ENCODE measurements at places on chromosomes 1 and 21.
A peak's percentile ranks its signal among the peaks of the same experiment; 100 is the strongest.

GRCh38 chr1:208923946-208924720 lies 659.4 kb upstream of the CAMK1G start:
- DNase-seq: no peak

- DNase-seq: no peak
Measured at GRCh38 chr1:119911775-119912174, 15.5 kb upstream of the ADAM30 start.

GRCh38 chr1:17119773-17120480 lies 676 bp upstream of the PADI2 start:
- no peak for DNase-seq

GRCh38 chr1:109617291-109617801 lies 2.1 kb downstream of the GNAT2 start:
- no peak for DNase-seq

GRCh38 chr1:161137881-161138280 lies 5.4 kb upstream of the DEDD start:
- no peak for DNase-seq

GRCh38 chr21:28615276-28615675 lies 377.4 kb downstream of the LTN1 start:
- no peak for DNase-seq

- no peak for DNase-seq
Measured at GRCh38 chr1:156709757-156710489, 4.5 kb upstream of the CRABP2 start.

DNA sequence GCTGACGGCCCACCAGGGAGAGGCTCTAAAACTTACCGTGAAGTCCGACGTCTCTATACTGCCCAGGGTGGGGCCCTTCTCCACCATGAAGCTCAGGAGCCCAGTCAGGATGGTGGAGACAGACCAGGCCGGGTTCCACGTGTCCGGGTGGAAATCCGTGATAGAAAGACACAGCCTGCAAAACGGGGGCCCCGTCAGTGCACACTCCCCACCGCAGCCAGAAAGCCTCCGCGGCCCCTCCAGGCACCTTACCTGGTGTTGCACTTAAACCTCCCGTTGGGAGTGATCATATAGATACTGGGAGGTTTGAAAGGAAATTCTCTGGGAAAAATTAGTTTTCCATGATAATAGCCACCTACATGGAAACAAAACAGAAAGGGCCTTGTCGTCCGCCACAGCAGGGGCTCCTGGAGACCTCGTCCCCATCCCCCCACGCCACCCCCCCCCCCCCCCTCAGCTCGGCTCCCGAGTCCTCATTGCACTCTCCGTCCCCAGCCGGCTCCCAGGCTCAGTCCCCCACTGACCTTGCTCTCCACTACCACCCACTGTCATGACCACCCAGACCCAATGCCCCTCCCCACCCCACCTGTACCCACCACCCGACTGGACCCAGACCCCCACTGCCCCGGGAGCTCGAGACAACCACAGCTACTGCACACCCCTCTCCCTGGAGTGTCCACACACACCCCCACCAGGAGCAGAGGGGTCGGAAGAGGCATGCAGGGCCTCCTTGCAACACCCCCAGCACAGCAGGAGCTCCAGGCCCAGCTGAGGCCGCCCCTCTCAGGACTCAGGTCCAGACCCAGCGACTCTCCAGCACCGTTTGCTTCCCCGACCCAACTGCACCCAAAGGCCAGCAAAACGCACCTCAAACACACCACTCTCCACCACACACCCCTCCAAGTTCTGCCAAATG lies 10.7 kb upstream of the C1QTNF12 start:
- no peak for DNase-seq

GRCh38 chr1:62688687-62689085 lies 500 bp upstream of the DOCK7 start:
- no peak for DNase-seq

GRCh38 chr21:24208562-24209260 lies 1398.6 kb downstream of the MRPL39 start:
- DNase-seq: no peak

DNA sequence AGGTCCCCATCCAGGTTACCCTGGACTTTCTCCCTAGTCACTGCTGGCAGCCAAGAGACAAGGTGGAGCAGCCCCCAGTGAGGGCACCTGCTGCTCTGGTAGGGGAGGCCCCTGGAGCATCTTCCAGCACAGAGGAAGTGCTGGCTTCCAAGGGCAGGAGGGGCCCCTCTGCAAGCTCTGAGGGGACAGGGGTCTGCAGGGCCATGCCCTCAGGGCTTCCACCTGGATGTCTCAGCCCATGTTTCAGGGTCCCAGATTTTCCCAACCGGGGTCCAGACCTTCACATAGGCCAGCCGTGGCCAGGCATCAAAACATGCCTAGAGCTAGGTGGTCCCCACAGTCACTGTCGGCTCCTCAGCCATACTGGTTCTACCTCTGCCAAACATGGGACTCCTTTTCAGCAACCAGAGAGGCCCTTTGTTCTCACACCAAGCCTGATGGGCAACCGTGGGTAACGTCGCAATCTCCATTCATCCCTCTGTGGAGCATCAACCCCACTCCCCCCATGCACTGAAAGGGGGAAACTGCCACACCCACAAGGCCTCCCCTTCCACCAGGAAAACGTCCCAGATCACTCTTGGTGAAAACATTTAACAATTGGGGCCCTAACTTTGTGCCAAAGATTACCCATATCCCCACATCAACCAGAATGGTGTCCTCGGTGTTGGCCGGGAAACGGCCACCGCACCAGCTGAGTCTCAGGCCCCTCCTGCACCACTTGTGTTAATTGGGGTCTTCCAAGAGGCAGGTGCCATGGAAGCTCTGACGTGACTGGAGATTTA lies 1.9 kb upstream of the COL6A2 start:
- DNase-seq: no peak

DNA sequence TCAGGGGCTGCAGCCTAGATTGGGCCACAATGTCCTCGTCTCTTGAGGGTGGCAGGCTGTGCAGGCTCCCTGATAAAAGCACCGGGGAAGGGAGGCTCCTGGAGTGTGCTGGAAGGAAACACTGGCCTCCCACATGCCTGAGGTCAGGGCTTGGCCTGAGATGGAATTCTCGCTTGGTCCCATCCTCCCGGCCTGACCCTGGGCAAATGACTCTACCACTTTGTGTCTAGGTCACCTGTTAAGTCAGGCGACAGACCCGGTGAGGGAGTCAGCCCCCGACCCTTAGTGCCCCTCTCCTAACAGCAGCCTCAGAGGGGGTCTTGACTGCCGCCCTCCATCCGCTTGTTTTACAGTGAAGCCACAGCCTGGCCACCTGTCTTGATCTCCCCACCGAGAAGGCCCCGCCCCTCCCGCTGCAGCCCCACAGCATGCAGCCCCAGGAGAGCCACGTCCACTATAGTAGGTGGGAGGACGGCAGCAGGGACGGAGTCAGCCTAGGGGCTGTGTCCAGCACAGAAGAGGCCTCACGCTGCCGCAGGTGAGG lies 2.5 kb downstream of the SMIM1 start:
- no peak for DNase-seq

- no peak for DNase-seq
Measured at GRCh38 chr1:203527013-203527412, 33.1 kb downstream of the OPTC start.

DNA sequence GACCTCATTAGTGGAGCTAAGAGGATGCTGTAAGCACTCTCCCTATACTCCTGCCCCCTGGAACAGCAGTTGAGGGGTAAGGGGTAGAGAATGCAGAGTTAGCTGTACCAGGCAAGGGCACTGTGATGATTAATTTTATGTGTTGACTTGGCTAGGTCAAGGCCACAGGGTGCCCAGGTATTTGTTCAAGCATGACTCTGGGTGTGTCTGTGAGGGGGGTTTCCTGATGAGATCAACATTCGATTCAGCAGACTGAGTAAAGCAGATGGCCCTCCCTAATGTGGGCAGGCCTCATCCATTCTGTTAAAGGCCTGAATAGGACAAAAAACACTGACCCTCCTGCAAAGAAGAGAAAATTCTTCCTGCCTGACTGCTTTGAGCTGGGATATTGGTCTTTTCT lies 110.8 kb downstream of the KCND3 start:
- no peak for DNase-seq

GRCh38 chr1:4724695-4725250 lies 70.4 kb downstream of the AJAP1 start:
- no peak for DNase-seq

DNA sequence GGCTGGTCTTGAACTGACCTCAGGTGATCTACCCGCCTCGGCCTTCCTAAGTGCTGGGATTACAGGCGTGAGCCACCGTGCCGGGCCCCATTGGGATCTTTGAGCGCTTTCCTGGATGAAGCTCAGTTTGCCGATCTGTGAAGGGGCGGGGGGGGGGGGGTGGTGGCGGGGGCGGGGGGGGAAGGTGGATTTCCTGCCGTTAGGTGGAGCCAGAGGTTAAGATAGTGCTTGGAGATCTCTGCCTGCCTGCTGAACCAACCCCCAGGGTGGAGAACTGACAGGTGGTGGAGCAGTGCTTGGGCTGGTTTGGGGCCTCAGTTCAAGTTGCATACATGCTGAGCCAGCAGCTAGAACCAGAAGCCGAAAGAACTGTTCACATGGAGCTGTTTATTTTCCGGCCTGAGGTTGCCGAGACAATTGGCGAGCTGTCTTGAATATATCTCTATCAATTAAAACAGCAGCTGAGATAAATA lies 1.7 kb downstream of the TMCC2 start:
- peak; percentile 56 for DNase-seq

DNA sequence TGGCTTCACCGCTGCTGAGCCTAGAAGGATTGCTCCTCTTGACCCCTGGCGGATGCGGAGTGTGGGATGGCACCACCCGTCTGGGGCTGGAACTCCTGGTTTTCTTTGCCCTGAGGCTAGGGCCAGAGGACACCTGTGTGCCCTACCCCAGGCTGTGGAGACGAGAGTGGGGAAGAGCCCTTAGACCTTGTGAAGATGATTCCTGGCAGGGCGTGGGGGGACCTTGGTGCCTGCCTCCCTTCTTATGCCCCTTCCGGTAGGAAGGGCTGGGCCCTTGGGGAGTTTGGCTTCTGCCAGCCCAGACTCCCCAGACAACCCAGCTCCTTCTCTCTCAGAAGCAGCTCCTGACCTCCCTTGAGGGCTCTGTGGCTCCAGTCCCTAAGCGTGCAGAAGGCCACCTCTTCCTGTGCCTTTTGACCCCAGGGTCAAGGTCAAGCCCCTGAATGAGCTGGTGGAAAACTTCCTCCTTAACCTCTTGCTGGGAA lies 891 bp downstream of the RPS6KA1 start:
- no peak for DNase-seq

- no peak for DNase-seq
Measured at GRCh38 chr1:219629296-219629880, 16.5 kb upstream of the ZC3H11B start.

- DNase-seq: no peak
Measured at GRCh38 chr1:89966656-89967055, 28.3 kb upstream of the ZNF326 start.

DNA sequence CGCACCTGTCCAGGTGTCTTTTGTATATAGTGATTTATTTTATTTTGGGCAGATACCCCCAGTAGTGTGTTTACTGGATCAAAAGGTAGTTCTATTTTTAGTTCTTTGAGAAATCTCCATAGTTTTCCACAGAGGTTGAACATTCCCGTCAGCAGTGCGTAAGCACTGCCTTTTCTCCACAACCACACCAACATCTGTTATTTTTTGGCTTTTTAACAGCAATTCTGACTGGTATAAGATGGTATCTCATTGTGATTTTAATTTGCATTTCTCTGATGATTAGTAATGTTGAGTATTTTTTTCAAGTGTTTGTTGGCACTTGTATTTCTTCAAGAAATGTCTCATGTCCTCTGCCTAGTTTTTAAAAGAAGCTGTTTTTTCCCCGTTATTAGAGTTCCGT lies 39.2 kb downstream of the FOXJ3 start:
- DNase-seq: no peak

DNA sequence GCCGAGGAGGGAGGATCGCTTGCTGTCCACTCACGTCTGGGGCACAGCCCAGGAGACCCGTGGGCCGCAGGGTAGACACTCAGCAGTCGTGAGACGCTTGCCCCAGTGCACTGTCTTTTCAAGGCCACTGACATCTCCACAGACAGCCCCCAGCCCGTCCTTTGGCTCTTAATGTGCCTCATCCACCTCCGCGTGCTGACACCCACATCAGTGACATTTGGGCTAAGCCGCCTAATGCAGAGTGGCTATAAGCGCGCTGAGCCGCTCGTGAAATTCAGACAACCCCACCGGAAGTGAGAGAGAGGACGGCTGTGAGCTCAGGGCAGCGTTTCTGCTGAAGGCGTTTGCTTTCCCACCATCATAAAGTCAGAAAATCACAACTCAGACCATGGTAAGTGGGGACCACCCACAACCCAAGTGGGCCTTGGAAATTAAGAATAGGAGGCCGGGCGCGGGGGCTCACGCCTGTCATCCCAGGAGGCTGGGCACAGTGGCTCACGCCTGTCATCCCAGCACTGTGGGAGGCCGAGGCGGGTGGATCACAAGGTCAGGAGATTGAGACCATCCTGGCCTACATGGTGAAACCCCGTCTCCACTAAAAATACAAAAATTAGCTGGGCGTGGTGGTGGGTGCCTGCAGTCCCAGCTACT lies 8.4 kb downstream of the SLC35E2B start:
- DNase-seq: no peak

Data from activated CD4-positive, alpha-beta T cell treated with anti-CD3 and anti-CD28 coated beads, Interleukin-2, amount 50 U/mL, for 4 hours (primary cell).